ENCODE measurements at places on chromosomes 13 and 19.

GRCh38 chr13:89740994-89741685 is 1606.3 kb upstream of the MIR17HG start:
- no peak for DNase-seq

DNA sequence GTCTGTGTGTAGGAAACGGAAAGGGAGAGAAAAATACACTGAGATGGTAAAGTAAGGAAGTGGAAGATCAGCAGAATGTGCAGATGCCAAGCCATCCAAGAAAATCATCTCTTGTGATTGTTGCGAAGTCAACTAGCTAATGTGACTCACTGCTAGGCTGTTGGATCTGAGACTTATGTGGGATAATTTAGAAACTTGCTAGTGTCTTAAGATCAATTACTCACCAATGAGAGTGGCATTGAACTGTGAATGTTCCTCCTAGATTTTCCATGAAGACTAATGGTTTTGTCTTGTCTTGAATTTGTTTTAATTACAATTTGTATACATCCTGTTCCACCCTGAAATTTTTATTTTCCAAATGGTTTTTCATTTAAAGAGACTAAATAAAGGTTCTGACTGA is 771.6 kb downstream of the EFNB2 start:
- DNase-seq = no peak

- DNase-seq = no peak
Measured at GRCh38 chr13:98896868-98897144, 81.1 kb downstream of the DOCK9 start.

DNA sequence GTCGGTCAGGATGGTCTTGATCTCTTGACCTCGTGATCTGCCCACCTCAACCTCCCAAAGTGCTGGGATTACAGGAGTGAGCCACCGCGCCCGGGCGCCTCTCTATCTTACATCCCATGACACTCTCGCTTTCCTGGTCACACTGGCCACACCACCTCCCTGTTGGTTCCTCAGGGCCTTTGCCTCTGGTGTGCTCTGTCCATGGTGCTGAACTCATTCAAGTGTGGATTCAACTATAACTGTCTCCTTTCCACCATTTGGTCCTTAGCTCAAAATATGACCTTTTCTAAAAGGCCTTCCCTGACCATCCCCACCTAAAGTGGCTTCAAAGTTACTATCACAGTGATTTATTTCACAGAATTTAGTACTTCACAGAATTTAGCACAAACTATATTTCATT is 3.7 kb upstream of the SMIM17 start:
- DNase-seq = no peak

- DNase-seq = no peak
Measured at GRCh38 chr13:27619093-27619727, 1.1 kb downstream of the LNX2 start.

DNA sequence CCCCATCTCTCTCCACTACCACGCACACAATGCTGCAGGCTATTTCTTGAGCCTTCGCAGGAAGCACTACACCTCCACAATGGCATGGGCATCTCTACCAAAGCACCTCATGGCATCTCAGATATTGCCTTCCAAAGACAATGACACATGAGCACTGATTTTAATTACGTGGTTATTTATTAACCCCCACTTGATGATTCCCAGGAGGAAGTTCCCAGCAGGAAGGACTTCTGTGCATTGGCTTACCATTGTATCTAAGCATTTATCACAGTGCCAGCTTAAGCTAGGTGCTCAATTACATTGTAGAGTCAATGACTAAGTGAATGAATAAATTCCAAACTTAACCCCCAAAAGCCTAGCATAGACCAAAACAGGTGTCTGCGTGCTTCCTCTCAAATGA is 101.4 kb downstream of the ABCC4 start:
- no peak for DNase-seq

- DNase-seq = no peak
Measured at GRCh38 chr13:98879957-98880356, 97.9 kb downstream of the DOCK9 start.

All from CD4-positive, alpha-beta T cell treated with Interleukin-4 for 4 hours (primary cell).